ENCODE measurements at places on chromosomes 3 and 15.
A peak's percentile ranks its signal among the peaks of the same experiment; 100 is the strongest.

- DNase-seq, result no peak
These were observed 338.9 kb upstream of the CFAP20DC start for GRCh38 chr3:59388555-59389270.

DNA sequence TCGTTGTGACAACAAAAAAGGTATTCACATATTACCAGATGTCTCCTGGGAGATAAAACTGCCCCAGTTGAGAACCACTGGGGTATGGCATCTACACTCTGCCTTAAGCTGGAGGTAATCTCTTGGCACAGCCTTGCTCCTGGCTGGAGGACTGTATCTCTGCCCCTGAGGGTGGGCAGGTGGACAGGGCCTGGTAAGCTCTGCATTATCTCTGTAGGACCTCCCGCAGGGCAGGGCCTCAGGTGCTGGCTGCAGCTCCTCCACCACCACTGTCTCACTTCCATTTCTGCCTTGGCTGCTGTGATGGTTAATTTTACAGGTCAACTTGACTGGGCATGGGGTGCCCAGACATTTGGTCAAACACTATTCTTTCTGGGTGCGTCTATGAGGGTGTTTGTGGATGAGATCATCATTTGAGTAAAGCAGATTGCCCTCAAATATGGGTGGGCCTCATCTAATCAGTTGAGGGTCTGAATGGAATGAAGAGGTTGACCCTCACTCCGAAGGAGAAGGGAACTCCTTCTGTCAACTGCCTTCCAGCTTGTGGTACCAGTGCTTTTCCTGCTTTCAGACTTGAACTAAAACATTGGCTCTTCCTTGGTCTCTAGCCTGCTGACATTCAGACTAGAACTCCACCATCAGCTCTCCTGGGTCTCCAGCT, 9.8 kb upstream of the RHCG start:
- DNase-seq, result no peak

GRCh38 chr15:24971772-24972171, 17.0 kb downstream of the SNRPN start:
- no peak for DNase-seq

GRCh38 chr15:86959254-86959653, 879.6 kb downstream of the AGBL1 start:
- DNase-seq, result no peak

- no peak for DNase-seq
These were observed 558.5 kb downstream of the FOXP1 start for GRCh38 chr3:71025010-71025409.

DNA sequence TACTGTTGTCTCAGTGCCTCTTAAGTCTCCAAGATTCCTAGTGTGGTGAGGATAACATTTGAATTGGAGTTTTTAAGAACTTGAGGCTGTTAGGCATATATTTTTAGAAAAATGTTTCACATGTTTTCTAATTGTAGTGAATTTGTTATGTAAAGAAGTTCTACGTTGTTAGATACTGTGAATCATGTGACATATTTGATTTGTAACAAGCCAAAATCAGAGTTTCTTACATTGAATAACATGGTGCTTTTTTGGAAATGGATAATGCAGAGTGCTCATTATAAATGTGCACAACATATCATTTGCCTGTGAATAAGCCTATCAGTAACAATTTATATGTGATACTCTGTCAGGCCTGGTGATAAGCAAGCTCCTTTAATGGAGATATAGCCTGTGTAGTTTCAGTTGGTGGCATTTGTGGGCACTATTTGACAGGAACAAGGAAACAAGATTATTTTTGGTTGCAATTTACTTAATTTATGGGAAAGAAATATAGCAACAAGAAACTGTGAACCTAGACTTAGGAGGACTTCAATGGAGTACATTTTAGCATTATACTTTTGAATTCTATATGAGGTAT, 328.8 kb downstream of the ARPP21 start:
- DNase-seq, result no peak

- no peak for DNase-seq
These were observed 13.6 kb upstream of the LACTB start for GRCh38 chr15:63107895-63108546.

DNA sequence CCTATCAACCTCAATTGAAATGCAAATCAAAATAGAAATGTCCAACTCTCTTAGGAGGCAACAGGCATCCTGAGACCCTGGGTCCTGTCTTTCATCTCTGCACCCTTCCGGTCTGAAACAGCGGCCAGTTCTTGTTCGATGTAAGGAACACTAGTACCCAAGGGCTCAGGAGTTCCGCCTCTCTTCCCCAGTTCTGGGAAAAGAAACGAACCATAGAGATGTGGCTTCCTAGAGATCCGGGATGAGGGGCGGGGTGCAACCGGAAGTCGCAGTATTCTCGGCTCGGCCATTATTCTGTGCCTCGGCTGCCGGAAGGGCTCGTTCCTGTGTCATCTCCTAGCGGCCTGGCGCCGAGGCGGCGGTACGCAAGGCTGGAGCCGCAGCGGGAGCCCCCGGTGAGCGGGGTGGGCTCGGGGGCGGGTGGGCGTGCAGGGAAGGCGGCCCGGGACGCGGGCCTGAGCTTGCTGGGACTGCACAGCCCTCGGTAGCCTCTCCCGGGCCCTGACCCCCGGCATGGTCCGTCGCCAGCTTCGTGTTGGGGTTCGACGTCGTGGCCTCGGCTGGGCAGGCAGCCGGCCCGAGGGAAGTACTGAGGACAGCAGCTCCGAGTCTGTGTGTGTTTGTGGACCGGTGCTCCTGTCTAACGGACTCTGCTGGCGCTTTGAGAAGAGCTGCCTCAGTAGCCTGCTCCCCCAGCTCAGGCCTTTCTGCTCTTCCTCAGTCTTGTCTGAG, at the start of gene ZNF197:
Gene ZNF197 (plus strand): TSS at position 288 of the 732 bp plus-strand sequence. CDS start 4,119 bp downstream, outside the sequence.
- peak; percentile 8 for DNase-seq

DNA sequence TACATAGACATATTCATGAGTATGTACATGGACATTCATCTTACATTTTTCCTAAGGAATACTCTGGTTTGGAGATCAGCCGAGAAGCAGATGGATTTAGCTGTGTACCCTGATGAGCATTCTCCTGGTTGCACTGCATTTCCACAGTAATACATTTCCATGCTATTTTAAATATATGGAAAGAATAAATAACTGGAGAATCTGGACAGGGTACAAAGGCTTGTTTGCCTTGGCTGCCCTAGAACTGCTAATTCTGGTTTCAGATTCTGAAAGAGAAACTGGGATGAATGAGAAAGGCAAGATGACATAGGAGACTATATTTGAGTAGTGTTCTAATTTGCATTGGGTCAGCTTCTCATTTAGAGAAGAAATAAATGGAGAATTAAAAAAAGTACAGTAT, 190.8 kb upstream of the FAM3D start:
- no peak for DNase-seq

DNA sequence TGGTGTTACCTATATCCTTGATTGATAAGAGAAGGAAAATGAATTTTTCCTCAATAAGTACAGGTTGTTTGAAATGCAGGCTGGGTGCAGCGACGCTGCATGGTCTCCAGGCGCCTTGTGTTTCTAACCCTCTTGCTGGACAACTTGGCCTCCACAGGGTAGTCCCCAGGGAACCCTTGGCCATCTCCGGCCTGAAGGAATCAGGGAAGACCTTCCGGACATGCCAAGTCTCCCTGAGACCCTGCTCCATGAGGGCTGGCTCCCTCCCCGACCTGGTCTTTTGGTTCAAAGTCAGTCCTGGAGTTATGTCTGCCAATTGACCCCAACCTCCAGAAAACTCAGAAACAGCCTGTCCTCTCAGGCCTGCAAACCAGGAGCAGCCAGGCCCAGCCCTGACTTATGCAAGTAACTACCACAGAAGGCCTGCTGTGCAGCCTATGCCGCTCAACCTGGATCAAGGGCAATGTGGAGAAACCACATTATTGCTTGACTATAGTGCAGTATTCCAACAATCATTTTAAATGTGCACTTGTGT, 98.3 kb downstream of the LIPC start:
- DNase-seq, result no peak

GRCh38 chr3:90128391-90128790, 1021.0 kb downstream of the EPHA3 start:
- DNase-seq, result no peak

DNA sequence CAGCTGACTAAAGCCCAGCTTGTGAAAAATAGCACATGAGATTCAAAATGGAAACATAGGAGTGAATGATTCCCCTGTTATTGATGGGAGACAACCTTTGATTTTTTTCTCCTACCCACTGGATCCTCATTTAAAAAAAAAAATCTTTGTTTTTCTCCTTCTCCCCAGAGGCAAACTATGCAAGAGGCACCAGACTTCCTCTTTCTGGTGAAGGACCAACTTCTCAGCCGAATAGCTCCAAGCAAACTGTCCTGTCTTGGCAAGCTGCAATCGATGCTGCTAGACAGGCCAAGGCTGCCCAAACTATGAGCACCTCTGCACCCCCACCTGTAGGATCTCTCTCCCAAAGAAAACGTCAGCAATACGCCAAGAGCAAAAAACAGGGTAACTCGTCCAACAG, 2.6 kb downstream of the CACNA1D start:
- no peak for DNase-seq

DNA sequence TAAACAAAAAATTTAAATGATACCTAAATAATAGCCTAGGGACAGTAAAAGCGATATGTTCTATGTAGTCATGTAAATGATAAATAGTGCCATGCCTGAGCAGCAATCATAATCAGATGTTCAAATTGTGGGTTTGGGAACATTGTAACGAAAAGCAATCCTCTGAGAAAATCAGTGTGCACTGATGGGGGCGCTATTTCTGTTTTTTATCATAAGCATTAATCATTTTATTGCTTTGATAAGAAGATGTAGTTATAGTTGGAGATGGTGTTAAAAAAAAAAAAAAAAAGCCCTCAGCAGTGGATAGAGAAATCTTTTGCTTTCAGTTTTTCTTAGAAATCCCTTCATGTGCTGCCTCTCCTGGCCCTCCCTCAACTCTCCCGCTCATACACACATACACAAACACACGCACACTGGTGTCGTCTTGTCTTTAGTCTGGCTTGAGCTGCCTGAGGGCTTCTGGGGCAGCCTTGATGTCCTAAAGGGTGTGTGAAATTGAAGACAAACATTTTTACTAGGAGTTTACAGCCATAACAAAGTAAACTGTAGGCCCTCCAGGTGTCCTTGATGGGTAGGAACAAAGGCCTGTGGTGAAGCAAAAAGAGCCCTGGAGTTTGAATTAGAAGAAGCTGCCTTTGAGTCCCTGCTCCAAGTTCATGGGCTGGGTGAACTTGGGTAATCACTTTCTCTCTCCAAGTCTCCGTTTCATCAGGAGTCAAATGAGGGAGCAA, 428.1 kb downstream of the SOX2 start:
- no peak for DNase-seq

GRCh38 chr3:105014631-105015030, 352.1 kb upstream of the ALCAM start:
- no peak for DNase-seq

- DNase-seq, result no peak
These were observed 100.6 kb upstream of the TSC22D2 start for GRCh38 chr3:150307311-150308036.

DNA sequence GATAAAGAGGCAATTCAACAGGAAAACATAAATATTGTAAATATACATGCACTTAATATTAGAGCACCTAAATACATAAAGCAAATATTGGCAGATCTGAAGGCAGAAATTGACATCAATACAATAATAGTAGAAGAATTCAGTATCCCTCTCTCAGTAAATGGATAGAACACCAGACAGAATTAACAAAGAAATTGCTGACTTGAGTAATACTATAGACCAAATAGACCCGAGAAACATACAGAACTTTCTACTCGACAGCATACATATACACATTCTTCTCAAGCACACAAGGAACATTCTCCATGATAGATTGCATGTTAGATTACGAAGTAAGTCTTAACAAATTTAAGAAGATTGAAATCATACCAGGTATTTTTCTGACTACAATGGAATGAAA, 50.2 kb downstream of the OXSM start:
- DNase-seq, result no peak

GRCh38 chr15:22880068-22880980, 41.9 kb downstream of the NIPA2 start:
- DNase-seq, result no peak

- no peak for DNase-seq
These were observed 189.2 kb upstream of the THRB start for GRCh38 chr3:24683633-24684384.

DNA sequence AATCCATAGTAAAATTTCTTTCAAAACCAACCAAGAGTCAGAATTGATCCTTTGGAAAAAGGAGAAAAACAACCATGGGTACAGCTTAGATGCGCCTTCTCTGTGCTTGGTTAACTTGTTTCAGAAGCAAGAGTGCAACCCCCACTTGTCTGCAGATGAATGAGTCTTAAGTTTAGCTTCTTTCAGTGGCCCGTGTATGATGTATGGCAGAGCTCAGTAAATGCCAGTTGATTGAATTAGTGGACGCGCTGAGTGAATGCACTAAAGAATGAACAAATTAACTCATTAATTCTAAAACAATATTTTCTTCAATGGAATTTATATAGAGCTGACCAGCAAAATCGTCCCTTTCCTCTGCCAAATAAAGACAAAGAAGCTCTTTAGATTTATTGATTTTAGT, 67.0 kb upstream of the ARHGEF3 start:
- no peak for DNase-seq

DNA sequence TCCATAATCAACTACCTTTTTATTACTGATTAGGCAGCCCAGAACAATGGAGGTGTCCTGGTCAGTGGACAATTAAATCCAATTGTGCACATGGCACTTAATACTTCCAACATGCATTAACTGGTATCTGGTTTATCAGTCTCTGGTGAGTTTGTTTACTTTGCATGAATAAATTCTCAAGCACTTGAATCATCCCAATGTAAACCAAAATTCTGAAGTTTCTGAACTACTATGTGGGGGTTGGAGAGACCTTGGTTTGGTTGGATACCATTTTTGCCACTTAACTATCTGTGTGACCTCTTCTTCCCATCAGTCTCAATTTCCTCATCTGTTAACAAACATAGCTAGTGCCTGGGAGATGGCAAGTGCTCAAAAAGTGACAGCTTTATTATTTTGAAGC, 70.5 kb upstream of the MAP4 start:
- no peak for DNase-seq

DNA sequence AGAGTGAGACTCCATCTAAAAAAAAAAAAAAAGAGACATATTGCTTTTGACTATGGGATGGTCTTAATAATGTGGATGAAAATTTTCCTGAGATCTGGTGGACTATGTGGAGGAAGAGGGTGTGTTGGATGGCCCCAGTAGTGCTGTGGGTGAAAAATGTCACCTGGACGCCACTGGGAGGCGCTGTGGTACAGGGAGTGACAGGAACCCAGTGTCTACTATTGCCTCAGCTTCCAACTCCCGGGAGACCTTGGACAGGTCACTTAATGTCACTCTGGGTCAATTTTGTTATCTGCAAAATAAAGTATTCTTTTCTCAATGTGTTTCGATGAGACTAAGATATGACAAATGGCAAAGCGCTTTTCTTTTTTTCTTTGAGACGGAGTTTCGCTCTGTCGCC, 27.7 kb upstream of the DCP1A start:
- DNase-seq, result peak; percentile 1

Measured in T-helper 22 cell (primary cell).